CD4-positive, alpha-beta memory T cell (primary cell): ENCODE measurements at places on chromosomes 11 and 22. TPM values are rescaled to one million over a fixed set of nuclear protein-coding genes. Genes with fewer than 3 reads are reported as not detected.

Gene KCNE3
- polyA plus RNA-seq = not detected

Gene GUCY1A2
- not detected for polyA plus RNA-seq

Gene KLHL35
- polyA plus RNA-seq = 1.5 TPM

Gene RNASEH2C
- 61.4 TPM for polyA plus RNA-seq

Gene RIBC2
- polyA plus RNA-seq = 0.13 TPM

Gene PYGM
- 0.38 TPM for polyA plus RNA-seq

Gene DGCR6
- polyA plus RNA-seq = 4.1 TPM

- DNase-seq = no peak
- H3K27me3 ChIP-seq = no peaks in the 10 kb centered on the region
- H3K36me3 ChIP-seq = no peaks in the 10 kb centered on the region
- H3K4me1 ChIP-seq = no peaks in the 10 kb centered on the region
- no peak overlapping the region for H3K27ac ChIP-seq
- H3K4me3 ChIP-seq = no peak overlapping the region
Measured at GRCh38 chr11:27672836-27673464, 27.3 kb downstream of the BDNF start.

GRCh38 chr22:48104766-48105165, 1342.3 kb downstream of the TBC1D22A start:
- H3K36me3 ChIP-seq = no peaks in the 10 kb centered on the region
- H3K27ac ChIP-seq = no peak overlapping the region
- H3K4me3 ChIP-seq = no peak overlapping the region
- no peak for DNase-seq

DNA sequence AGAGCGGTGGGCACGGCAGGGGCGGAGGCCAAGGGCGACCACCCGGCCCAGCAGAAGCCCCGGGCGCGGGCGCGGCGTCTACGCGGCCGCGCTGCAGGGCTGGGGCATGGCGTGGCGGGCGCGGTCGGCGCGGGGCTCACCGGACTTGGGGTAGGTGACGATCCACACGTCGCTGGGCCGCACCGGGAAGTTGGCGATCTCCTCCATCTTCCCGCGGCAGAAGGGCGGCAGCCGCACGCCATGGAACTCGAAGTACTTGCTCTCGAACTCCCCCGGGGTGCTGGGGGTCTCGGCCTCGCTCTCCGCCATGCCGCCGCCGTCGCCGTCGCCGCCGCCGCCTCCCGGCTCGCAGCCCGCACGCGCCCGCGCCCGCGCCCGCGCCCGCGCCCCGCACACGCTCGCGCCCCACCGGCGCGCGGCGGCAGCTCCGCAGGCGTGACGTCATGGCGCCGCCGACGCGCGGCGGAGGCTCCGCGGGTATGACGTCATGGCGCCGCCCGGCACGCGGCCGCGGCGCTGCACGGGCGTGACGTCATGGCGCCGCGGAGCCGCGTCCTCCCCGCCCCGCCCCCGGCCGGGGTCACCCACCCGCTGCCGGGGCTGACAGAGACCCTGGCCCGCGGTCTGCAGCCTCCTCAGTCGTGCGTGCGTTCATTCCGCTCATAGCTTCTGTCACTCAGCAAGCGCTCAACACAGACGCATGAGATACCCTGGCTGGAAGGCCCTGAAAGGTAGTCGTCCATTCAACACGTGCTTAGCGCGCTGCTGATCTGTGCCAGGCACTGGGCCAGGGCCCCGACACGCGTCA, at the start of gene SULT4A1:
Gene SULT4A1, minus strand, starts transcription at position 440 of the 808 bp plus-strand sequence. Its CDS starts 131 bp downstream, at position 309.
- H3K27me3 ChIP-seq = peaks cover 8% of the 10 kb centered on the region
- no peaks in the 10 kb centered on the region for H3K36me3 ChIP-seq
- H3K4me3 ChIP-seq = no peak within 1 kb of the TSS
- H3K27ac ChIP-seq = no peak within 1 kb of the TSS

DNA sequence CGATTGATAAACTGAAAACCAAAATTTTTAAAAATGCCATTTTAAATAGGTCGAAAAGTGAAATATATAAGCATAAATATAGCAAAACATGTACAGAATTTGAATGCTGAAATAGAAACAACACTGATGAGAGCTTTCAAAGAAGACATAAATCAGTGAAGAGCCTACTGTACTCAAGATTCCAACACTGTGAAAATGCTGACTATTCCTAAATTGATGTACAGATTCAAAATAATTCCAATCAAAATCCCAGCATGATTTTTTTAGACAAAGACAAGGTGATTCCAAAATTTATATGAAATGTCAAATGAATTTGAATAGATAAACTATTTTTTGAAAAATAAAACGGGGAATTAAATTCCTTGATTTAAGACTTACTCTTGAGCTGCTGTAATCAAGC, 1010.4 kb downstream of the TBC1D22A start:
- H3K27me3 ChIP-seq = no peaks in the 10 kb centered on the region
- H3K4me1 ChIP-seq = no peaks in the 10 kb centered on the region
- H3K27ac ChIP-seq = no peak overlapping the region
- H3K4me3 ChIP-seq = no peak overlapping the region
- DNase-seq = no peak
- no peaks in the 10 kb centered on the region for H3K36me3 ChIP-seq

- no peak overlapping the region for H3K4me3 ChIP-seq
- H3K4me1 ChIP-seq = no peaks in the 10 kb centered on the region
- H3K27ac ChIP-seq = no peak overlapping the region
- H3K27me3 ChIP-seq = no peaks in the 10 kb centered on the region
Measured at GRCh38 chr11:92035488-92035887, 189.1 kb upstream of the FAT3 start.

- H3K4me3 ChIP-seq = no peak overlapping the region
- no peaks in the 10 kb centered on the region for H3K36me3 ChIP-seq
- DNase-seq = no peak
- H3K4me1 ChIP-seq = no peaks in the 10 kb centered on the region
- H3K27ac ChIP-seq = no peak overlapping the region
- no peaks in the 10 kb centered on the region for H3K27me3 ChIP-seq
Measured at GRCh38 chr11:32962016-32962415, 53.7 kb upstream of the DEPDC7 start.

GRCh38 chr11:58912124-58912523, 27.2 kb upstream of the GLYATL1 start:
- H3K36me3 ChIP-seq = no peaks in the 10 kb centered on the region
- no peak overlapping the region for H3K4me3 ChIP-seq
- no peak for DNase-seq
- H3K27ac ChIP-seq = no peak overlapping the region

DNA sequence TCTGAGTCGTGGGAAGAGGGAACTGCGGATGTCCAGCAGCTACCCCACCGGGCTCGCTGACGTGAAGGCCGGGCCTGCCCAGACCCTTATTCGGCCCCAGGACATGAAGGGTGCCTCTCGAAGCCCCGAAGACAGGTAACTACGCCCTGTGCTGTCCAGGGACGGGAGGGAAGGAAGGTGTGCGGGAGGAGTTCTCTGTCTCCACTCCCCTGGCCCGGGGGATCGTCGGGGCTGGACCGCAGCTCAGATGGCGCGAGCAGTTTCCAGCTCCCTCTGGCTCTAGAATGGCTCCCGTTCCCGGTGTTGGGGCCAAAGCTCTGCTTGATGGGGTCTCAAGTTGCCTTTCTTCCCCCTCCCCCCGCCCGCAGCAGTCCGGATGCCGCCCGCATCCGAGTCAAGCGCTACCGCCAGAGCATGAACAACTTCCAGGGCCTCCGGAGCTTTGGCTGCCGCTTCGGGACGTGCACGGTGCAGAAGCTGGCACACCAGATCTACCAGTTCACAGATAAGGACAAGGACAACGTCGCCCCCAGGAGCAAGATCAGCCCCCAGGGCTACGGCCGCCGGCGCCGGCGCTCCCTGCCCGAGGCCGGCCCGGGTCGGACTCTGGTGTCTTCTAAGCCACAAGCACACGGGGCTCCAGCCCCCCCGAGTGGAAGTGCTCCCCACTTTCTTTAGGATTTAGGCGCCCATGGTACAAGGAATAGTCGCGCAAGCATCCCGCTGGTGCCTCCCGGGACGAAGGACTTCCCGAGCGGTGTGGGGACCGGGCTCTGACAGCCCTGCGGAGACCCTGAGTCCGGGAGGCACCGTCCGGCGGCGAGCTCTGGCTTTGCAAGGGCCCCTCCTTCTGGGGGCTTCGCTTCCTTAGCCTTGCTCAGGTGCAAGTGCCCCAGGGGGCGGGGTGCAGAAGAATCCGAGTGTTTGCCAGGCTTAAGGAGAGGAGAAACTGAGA, 1.4 kb downstream of the ADM start:
- H3K36me3 ChIP-seq = no peaks in the 10 kb centered on the region
- H3K4me3 ChIP-seq = peak overlapping the region; percentile 99
- peaks cover 57% of the 10 kb centered on the region for H3K4me1 ChIP-seq
- peaks cover 19% of the 10 kb centered on the region for H3K27me3 ChIP-seq
